Frontal cortex (tissue), 4 donors: ENCODE measurements at places on chromosomes 7 and 10.
A peak's percentile ranks its signal among the peaks of the same experiment; 100 is the strongest.

GRCh38 chr7:77752016-77752415 lies 46.2 kb downstream of the TMEM60 start:
- DNase-seq, result no peak

DNA sequence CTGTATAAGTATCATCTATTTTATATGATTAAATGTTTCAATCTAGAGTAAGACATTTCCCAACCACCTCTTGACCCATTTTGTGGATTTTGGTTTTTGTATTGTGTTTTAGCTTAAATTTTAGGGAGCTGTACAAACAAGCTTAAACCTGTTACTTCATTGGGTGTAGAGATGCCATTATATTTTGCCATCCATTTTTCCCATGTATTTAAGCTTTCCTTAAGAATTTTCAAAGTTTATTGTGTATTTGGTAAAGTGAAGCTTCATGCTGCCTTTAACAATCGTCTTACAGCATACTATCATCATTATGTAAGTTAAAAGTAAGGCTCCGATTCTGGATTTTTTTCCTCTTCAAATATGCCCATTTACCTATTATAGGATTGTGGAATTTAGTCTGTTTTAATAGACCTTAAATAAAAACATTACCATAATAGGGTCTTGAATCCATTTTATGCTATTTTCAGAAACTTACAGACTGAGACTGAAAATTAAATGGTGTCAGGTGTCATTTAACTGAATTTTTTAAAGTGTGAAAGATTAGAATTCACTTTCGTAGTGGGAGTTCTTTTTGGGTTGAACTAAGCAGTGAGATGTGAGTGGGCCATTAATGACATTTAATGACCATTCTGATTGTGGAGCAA lies 2.2 kb downstream of the KMT2E start:
- DNase-seq, result no peak

GRCh38 chr10:127834791-127835190 lies 58.0 kb downstream of the CLRN3 start:
- DNase-seq, result no peak

DNA sequence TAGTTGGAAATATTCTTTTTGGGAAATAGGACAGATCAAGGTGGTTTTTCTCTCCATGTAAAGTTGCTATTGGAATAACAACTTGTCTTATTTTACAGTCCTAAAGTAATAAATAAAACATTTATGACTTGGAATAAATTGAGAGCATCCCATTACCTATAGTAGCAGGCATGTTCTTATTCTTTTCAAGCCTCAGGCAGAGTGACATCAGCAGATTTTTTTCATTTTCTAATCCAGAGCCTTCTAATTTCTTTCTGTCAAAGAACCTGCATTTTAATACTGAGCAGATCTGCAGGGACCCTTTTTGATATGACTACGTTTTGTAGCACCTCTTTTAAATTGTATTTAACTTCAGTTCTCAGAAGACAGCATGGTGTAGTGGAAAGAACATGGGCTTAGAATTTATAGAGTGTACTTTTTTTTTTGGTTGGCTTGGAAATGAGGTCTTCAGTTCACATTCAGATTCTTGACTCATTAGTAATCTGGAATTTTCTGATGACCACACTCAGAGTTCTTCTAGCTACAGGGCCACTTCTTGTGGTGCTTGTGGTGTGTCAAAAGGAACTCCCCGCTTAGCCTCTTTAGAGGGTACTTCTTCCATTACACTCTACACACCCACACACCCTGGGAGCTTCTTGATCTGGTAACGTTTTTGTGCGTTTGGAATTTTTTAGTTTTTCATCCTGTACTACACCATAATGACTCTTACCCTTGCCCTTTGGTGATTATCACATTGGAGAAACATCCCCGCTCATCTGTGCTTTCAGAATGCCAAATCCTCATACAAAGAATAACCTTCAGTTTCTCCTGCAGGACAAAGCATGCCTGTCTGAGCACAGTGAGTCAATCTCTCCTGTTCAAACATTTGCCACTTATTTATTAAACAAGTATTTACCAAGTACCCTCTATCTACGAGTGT lies 34.6 kb downstream of the AGK start:
- DNase-seq, result no peak

GRCh38 chr10:6069081-6069931 lies 7.1 kb upstream of the IL2RA start:
- DNase-seq, result no peak

GRCh38 chr7:66528652-66529051 lies 100.0 kb upstream of the KCTD7 start:
- DNase-seq, result no peak

DNA sequence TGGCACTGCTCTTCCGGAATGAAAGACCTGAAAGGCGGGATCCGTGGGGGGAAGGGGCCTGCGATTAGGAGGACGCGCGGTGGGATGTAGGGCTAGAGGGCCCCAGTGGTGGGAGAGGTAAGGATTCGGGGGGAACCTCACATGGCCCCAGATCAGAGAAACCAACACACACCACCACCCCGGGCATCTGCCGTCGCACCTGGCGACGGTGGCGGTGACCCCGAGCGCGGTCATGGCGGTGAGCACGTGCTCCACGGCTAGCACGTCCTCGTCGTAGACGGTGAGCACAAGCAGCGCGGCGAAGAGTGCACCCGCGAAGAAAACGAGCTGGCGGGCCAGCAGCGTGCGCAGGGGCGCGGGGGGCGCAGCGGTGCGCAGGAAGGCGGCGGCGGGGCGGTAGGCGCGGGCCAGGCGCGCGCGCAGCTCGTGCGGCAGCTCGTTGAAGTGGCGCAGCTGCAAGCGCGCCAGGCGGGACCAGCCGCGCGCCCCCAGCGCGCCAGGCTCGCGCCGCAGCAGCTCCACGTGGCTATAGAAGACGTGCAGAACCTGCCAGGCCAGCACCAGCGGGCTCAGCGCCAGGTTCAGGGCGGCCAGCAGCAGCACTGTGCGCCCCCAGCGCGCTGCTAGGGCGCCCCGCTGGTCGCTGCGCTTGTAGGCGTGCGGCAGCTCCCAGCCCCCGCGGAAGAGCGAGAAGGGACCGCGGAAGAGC lies 5.7 kb downstream of the ATG9B start:
- no peak for DNase-seq

GRCh38 chr7:95636140-95636940 lies 40.0 kb upstream of the PDK4 start:
- no peak for DNase-seq

DNA sequence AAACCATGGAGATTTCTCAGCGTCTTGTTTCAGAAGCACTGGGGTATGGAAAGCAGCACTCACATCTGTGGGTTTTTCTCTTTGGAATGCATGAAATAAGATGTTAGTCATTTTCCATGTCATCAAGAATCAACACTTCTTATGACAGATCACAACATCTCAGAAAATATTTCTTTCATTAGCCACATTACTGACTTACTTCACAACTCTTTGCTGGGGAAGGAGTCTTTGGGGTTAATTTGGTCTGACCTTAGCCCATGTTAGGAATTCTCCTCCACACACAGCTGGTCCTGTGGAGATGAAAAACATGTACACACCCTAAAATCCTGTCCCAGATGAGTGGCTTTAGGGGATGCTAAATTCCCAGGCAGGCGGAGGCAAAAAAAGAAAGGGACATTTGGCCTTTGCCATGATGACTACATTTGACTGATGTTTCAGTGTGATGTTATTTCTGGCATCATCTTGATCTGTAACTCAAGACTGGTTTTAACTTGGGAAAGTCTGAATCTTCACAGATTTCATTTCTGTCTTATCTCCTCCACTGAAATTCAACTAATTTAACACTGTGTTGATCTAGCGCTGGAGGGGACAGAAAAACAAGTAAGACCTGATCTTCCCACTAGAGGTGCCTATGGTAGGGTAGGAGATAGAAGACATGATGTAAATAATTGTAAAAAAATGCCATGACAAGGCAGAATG lies 363.2 kb downstream of the PRPF18 start:
- no peak for DNase-seq

- no peak for DNase-seq
Observed at GRCh38 chr7:74334030-74334429, 44.8 kb downstream of the CLIP2 start.

- DNase-seq, result no peak
Observed at GRCh38 chr7:81447351-81447952, 322.4 kb downstream of the HGF start.

- DNase-seq, result no peak
Observed at GRCh38 chr10:86357676-86358075, 8.9 kb downstream of the GRID1 start.

DNA sequence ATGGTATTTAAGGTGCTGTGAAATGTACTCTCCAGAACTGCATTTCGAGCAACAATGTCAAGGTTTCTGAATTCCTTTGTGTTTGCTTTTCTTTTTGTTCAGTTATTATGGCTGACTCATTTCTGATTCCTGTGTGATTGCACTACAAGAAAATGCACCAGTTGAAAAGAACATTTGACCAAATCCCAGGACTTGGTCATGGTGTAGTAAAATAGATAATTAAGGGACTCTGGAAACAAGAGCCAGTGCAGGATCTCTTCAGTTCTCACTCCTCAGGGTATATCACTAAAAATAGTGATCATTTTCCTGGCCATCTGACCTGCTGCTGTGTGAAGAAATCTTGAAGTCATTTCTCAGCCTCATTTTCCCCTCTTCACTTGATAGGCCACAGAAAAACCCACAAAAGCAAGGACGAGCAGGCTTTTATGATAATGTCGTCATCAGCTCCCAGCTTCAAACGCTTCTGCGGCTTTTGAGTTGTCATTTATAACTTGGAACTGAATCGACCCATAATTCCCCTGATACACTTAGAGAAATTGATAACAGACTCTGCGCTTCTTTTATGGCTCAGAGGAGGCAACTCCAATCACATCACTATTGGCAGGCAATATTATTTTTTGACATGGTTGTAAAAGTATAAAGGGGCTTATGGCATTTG lies 274.7 kb downstream of the HDAC9 start:
- no peak for DNase-seq

DNA sequence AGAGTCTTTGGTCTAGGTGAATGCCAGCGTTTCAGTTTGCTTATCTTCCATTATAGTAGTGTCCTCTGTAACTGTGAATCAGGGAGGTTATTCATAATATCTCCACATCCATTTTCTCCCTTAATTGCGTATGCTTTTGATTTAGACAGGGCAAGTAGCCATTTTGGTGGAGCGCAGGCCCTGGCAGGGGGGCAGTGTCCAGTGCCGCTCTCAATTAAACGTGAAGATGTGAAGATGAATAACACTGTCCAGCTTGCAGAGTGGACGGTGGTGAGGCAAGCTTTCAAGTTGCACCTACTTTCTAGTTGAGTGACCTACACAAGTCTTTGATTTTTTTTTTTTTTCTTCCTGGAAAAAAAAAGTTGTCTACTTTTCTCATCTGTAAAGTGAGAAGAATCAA lies 4.5 kb downstream of the TSPAN14 start:
- DNase-seq, result no peak

- no peak for DNase-seq
Observed at GRCh38 chr7:116562529-116563121, 37.8 kb downstream of the CAV1 start.

GRCh38 chr7:49037346-49038210 lies 113.2 kb downstream of the CDC14C start:
- DNase-seq, result no peak

- no peak for DNase-seq
Observed at GRCh38 chr10:47294501-47294900, 5.5 kb upstream of the GDF10 start.

DNA sequence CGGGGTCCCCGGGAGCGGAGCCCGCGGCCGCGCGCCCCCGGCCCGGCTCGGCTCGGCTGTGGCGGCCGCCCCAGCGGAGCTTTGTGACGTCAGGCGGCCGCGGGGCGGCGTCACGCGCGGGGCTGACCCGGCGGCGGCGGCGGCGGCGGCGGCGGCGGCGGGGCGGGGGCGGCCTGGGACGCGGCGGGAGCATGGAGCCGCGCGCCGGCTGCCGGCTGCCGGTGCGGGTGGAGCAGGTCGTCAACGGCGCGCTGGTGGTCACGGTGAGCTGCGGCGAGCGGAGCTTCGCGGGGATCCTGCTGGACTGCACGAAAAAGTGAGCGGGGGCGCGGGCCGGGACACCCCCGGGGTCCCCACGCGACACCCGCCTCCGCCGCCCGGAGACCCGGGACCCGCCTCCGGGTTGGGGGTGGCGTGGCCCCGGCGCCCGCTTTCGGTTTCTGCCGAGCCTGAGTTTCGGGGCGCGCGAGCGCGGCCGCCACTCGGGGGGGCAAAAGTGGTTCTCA lies at the start of gene PWWP2B:
Gene PWWP2B (plus strand): TSS at position 165 of the 506 bp plus-strand sequence. CDS start 27 bp downstream, at position 192.
- peak; percentile 84 for DNase-seq

- no peak for DNase-seq
Observed at GRCh38 chr10:94334857-94335256, 27.9 kb downstream of the NOC3L start.

DNA sequence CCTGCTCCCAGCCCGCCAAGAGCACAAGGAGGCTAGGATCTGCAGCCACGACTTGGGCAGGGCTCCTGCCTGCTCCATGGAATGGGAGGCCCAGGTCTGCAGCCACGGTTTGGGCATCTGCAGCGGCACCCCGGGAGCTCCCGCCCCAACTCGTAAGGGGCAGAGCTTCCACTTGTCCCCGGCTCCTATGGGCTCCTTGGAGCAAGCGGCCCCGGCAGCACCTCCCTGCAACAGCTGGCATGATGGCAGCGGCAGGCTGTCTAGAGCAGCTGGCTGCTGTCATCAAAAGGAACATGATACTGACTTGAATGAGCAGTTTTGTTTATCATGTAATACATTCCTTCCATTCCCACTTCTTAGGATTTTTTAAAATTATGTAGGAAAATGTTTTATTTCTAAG lies 684.0 kb upstream of the FOXK1 start:
- DNase-seq, result no peak

DNA sequence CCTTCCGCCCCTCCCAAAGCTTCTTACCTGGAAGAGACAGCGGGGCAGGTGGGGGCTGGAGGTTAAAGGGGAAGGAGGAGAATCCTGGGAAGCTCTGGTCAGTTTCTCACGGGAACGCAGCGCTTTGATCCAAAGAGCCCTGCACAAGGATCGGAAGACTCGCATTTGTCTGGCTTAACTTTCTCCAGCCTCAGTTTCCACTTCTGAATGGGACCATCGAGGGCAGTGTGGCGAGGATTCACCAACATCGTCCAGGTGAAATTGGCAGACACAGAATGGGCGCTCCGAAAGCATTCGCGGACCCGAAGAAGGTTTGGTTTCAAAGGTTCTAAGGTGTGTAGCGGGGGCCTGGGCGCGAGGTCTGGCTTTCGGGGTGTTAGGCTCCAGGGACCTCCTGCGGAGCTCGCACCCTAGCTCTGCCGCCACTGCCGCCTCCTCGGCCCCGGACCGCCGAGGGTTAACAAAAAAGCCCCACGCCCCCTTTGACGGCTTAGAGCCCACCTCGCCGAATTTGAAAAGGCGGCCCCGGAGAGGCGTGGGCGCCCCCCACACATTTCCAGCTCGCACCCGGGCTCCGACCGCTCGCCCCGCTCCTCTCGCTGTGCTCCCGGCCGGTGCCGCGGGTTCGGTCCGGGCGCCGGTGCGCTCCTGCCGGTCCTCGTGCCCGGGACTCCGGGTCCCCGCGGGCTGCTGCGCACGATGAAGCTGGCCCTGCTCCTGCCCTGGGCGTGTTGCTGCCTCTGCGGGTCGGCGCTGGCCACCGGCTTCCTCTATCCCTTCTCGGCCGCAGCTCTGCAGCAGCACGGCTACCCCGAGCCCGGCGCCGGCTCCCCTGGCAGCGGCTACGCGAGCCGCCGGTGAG lies at the start of gene COL26A1:
Gene COL26A1 (plus strand): TSS at position 542 of the 862 bp plus-strand sequence. CDS start 158 bp downstream, at position 700.
- DNase-seq, result peak; percentile 58
